ENCODE measurements at places on chromosomes 4 and X. TPM values are rescaled to one million over a fixed set of nuclear protein-coding genes. Genes with fewer than 3 reads are reported as not detected.

Gene TCEAL5
- total RNA-seq, result not detected

Gene IQCM
- not detected for total RNA-seq

Gene ASB12
- not detected for total RNA-seq

Gene CPZ
- not detected for total RNA-seq

Gene USP53
- 16.7 TPM for total RNA-seq

Gene NPFFR2
- total RNA-seq, result not detected

Gene CT45A3
- not detected for total RNA-seq

Gene CLIC2
- total RNA-seq, result not detected

Data from activated naive CD4-positive, alpha-beta T cell treated with anti-CD3 and anti-CD28 coated beads, Interleukin-2, amount 50 U/mL, for 72 hours (primary cell).